Brain (organoid and tissue), 16 donors: ENCODE measurements at places on chromosomes 16 and 17.

DNA sequence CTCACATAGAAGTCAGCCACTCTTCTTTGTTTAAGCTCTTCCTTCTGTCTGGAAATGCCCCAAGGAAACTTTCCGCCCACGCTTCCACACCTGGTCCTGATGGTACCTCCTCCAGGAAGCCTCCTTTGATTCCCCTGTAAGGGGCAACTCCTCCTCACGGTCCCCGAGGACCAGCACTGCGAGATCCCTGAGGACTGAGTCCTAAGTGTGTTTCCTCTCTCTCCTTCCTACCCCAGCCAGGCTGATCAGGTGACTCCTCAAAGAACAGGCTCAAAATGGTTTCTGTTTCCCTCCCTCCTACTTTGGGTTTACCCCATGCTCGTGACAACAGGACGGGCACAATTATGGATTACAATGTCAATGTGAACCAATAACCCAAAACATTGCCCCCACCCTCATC lies 63.0 kb upstream of the MED9 start:
- DNase-seq, result no peak

DNA sequence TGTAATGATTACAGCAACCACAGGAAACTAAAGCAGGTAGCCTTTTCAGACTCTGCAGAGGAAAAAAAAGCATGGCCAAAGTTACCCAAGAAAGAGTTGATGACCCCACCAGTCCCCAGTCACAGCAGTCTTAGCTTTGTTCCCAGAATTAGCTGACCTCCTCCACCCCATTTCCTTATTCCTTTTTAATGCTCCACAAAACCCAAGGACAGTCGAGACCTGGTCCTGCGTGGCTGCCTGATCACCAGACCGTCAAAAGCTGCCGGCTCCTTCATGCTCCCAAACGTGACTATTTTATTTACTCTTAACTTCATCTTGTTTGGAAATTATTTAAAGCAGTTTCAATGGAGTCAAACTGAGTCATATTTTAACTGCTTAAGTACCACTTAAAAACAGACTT lies 28.7 kb upstream of the MED9 start:
- DNase-seq, result no peak

DNA sequence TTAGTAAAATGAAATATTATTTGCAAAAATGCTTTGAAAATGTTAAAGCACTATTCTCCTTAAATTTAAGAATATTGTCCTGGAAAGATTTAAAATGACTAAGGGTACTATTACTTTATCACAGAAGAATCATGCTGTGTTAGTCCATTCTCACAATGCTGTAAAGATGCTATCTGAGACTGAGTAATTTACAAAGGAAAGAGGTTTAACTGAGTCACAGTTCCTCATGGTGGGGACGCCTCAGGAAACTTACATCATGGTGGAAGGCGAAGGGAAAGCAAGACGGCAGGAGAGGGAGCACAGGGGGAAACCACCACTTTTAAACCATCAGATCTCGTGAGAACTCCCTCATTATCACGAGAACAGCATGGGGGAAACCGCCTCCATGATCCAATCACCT lies 245.6 kb downstream of the IRX3 start:
- no peak for DNase-seq

GRCh38 chr17:13513039-13513405 lies 88.7 kb downstream of the HS3ST3A1 start:
- no peak for DNase-seq

DNA sequence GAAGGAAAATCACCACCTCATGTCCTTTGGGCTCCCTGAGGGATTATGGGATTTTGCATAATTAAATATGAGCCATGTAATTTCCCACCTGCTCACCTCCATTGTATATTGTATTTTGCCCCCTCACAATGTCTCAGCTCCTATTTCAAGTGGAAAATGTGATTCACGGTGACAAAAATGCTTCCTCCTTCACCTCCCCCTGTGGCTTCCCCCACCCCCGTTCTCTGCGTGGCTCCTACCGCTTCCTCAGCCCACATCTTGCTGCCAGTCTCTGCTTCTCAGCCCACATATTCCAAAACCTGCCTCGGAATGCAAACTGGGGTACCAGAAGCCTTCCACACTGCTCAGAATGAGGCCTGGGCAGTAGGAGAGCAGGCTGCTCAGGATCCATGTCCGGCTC lies 394.5 kb upstream of the C16orf82 start:
- DNase-seq, result peak; percentile 49

DNA sequence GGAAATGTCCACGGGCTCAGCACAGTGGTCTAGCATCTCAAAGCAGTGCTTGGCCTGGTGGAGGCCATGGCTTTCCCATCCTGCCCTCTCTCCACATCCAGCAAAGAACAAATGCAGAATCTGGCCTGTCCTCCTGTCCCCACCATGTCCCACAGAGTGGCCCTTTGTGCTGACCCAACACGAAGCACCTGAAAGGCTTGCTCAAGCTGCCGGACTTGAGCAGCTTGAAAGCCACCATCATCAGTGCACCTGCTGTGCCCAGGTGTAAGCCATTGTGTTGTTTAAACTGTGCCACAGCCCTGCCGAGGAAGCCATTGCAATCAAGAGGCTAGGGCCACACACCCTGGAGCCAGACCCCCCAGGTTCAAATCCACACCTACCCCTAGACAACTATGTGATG lies 115.5 kb downstream of the SOCS1 start:
- DNase-seq, result no peak

- DNase-seq, result no peak
These were observed 3.5 kb upstream of the CDH11 start for GRCh38 chr16:65125322-65125721.
